Cortex of kidney (tissue), 1 donor: ENCODE measurements at places on chromosomes 5 and 9.

DNA sequence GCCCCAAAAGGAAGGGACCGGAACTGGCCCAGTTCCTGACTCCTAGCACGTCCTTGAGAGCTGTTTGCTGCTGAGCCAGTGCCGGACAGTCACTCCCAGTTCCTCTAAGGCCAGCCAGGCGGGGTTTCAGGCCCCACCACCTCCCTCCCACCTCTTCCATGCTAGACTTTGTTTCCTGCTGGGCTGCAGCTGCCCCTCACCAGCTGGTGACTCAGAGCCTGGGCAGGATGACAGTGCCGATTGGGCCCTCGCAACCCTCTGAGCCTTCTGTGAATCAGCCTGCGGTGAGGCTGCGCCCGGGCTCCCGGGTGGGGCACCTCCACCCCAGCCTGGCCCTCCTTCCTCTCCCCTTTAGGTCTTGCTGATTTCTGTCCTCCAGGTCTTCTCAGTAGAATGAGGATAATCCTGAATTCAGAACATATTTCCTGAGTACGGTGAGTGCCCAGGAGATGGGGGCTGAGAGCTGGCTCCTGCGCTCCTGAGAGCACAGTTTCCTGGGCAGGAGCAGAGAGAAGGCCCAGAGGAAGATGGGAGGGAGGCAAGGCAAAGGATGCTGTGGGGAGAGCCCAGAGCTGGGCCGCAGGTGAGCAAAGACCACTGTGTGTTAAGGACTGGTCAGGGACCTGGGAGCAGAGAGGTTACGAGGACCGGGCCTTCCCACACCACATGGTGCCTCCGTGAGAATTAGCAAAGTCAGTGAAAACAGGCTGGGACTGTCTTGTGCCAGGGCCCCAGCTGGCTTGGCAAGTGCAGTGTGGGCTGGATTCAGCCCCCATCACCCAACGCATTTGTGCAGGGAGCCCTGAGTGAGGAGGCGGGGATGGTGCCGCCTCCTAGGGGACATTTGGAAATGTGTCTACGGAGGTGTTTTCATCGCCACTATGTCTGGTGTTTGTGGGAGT, 32.9 kb upstream of the STXBP1 start:
- no peak for DNase-seq

GRCh38 chr5:179753971-179754370, 21.3 kb downstream of the MAML1 start:
- no peak for DNase-seq

DNA sequence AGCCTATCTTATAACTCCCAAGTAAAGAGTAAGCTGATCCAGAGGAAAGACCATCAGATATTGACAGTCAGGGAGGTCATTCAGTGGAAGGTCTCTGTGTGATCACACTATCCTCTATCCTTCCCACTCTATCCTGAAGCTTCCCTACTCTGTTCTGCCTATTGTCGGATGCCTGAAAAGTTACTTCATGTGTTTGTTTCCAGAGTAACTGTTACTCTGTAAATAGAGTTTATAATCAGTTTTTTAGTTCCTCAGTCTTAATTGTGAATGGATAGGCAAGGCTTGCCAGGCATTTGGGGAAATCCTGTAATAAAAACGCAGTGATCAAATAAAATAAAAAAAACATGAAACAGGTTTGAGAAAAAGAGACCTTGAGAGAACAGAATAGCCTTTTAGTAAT, 79.8 kb downstream of the XRCC4 start:
- no peak for DNase-seq

DNA sequence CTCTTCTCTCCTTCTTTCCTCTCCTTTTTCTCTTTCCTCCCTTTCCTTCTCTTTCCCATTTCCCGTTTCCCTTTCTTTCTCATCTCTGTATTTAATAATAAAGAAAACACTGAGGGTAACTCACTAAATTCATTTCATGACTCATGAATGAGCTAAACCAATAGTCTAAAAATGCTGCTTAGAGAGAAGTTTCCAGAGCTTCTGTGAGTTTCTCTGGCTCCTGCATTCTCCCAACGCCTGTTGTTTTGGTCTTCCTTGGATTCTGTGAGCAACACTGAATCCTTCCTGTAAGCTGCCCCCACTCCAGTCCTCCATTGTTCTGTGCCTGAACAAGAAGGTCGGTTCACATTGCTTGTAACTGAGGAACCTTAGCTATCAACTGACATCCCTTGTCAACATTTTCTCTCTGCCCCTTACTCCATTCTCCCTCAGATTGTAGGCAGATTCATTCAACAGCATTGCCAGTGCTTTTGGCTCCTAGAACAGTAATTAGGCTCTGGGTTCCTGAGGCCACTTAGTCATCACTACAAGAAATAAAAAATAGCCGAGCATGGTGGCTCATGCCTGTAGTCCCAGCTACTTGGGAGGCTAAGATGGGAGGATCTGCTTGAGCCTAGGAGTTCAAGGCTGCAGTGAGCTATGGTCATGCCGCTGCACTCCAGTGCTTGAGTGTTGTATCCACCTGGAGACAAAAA, 237.7 kb upstream of the KLF4 start:
- no peak for DNase-seq

DNA sequence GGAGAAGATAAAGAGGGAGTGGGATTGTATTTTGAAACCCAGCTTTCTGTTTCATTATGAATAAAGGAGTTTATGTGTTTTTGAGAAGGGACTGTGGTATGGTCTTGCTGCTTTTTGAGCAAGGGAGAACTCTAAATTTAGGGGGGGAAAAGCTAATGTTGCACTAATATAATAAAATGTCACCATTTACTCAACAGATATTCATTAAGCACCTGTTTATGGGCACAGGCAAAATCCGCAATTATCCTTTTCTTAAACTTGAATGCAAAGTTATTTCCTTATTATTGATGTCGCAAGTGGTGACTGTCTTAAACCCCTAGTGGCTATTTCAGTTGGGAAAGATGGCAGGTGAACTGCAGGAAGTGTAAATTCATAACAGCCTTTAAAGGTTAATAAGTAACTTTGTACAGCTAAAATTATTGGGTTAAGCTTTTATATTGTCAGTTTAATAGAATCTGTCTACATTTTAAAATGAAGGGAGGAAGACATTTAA, 1.5 kb downstream of the CDC42SE2 start:
- DNase-seq: no peak

DNA sequence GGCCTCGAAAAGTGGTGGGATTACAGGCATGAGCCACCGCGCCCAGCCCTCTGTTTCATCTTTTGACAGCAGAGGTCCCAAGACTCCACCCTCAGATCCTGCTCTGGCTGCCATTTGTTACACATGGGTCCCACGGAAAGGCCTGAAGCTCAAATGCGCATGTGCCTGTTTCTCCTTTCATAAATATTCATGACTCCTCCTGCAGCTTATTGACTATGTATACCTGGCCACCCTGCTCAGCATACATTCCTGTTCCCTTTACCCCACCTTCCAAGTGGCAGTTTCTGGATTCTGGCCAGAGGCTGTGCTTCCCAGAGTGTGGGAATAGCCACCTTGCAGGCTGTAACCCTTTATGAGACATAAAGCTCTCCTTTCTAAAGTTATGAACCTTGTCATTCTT, 46.5 kb downstream of the AUH start:
- DNase-seq: no peak

DNA sequence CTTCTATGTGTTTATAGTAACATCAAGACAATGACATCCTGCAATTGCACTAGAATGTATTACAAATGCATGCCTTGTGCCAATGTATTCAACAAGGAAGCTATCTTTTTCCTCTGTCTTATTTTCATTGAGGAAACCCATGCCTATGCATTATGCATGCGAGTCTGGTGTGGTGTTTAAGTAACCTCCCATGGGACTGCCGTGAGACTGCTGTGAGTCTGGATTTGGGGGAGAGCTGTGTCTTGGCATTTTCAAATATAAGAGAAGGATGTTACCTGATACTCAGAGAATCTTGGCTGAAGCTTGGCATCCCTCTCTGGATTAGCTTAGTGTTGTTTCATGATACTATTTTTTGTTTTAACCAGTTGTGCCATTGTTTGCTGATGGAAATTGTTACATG, 98.3 kb downstream of the F2RL2 start:
- DNase-seq: no peak

- DNase-seq: no peak
Measured at GRCh38 chr5:14628346-14628745, 36.2 kb upstream of the OTULIN start.

DNA sequence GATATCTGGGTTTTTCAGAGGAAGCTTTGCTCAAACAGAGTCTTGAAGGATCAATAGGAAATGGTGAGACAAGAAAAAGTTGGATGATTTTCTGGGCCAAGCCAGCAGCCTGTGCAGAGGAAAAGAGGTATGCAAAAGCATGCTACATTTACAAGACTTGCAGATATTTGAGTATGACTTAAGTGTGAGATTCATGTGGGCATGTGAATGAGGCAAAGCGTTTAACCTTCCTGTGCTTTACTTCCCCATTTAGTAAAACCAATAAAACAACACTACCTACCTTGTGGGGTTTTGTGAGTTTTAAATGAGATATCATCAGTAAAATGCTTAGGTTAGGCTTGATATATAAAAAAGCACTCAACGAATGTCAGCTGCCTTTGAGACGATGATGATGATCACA, 58.1 kb downstream of the PIP5K1B start:
- no peak for DNase-seq

DNA sequence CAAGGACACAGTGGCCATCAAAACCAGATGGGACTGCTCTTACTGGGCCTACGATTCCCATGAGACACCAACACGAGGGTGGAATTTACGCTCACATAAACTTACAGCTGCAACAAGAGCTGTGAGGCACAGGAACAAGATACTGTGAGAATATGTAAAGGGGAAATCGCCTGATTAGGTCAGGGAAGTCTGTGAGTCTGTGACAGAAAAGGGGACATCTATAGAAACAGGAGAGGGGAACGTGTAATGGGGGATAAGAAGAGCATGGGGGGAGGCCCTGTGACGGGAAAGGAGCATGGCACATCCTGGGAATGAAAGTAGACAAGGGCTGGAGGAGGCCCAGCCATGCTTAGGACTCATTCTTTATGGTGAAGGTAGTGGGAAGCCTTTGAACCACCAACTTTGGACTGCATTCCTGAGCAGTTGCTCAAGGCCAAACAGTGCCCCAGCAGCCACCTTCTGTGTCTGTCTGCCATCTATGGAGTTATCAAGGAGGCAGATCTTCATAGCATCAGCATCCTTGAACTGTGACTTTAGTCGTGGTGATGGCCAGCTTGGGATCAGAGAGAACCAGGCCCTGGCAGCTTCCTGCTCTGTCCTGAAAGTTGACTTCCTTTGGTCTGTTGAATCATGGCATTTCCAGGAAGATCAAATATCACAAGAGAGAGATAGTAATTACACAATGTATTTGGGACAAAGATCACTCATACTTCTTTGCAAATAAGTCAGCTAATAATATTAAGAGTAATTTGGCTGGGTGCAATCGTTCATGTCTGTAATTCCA, 87.9 kb upstream of the FAM169A start:
- no peak for DNase-seq

- no peak for DNase-seq
Measured at GRCh38 chr9:134073500-134073899, 5.7 kb upstream of the BRD3 start.

DNA sequence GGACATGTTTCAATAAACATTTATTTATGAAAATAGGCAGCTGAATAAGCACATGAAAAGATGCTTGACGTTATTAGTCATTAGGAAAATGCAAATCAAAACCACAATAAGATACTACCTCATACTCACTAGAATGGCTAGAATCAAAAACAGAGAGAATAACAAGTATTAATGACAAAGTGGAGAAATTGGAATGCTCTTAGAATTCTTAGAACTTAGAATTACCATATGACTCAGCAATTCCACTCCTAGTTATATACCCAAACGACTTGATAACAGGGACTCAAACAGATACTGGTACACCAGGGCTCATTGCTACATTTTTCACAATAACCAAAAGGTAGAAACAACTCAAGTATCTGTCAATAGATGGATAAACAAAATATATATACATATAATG, 15.1 kb upstream of the TRIM36 start:
- DNase-seq: no peak

DNA sequence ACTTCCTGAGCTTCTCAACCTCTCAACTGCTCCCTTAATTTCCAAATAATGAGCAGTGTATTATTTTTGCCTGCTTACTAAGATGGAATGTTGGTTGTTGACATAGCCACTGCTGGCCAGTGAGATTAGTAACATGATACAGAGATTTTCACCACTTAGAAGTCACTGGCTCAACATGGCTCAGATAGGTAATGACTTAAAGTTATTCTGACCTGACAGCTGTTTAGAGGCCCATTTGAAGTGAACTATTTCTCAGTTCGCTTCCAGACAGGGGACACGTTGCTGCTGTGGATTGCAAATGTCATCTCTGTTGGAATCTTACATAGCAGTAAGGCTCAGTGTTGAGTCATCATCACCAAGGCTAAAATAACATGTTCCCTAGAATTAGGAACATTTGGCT, 490.2 kb downstream of the TLE4 start:
- no peak for DNase-seq

DNA sequence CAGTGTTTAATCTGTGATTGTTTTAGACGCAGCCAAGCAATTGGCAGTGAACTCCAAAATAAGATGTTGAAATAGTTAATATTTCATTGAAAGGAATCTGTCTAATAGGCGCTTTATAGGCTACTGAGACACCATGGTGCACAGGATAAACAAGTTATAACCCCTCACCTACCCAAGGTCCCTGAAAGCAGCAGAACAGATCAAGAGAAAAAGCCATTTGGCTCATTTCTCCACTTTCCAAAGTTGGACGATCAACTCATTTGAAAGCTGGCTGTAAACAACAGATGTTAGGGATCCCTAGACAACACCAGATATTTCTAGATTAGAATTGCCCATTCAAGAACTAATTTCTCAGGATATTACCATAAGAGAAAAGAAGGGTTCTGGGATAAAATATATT, 4.9 kb downstream of the PUM3 start:
- DNase-seq: no peak

GRCh38 chr5:32031089-32031488, 143.0 kb downstream of the GOLPH3 start:
- no peak for DNase-seq

- DNase-seq: no peak
Measured at GRCh38 chr5:103908336-103909080, 345.9 kb upstream of the NUDT12 start.

- no peak for DNase-seq
Measured at GRCh38 chr5:66285343-66285922, 141.3 kb downstream of the SREK1 start.

- DNase-seq: no peak
Measured at GRCh38 chr5:109297900-109298299, 111.9 kb downstream of the PJA2 start.

GRCh38 chr5:1514027-1514818, 9.5 kb downstream of the LPCAT1 start:
- DNase-seq: no peak

DNA sequence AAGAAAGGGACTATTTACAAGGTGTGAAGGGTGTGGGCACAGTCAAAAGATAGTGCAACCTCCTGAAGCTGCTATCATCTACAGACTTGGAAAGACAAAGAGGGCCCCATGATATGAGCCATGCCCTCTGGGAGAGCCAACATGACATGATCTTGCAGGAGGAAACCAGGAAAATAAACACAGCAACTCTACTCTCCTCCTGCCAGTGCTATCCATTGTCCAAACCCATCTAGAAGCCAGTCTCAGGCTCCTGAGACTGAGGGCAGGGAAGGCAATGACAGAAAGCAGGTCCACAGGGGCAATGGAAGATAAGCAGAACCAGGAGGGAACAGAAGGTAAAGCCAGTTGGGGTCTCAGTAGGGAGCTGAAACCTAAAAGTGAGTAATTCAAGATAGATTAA, 37.1 kb downstream of the PLPP1 start:
- no peak for DNase-seq
